IMR-90 (cell line): ENCODE measurements at places on chromosomes 2 and 18. TPM values are rescaled to one million over a fixed set of nuclear protein-coding genes. Genes with fewer than 3 reads are reported as not detected.

- no peak for DNase-seq
Measured at GRCh38 chr2:22536133-22536532, 848.8 kb upstream of the KLHL29 start.

- DNase-seq, result peak; percentile 90
Measured at GRCh38 chr18:11859903-11860407, 8.7 kb downstream of the CHMP1B start.

DNA sequence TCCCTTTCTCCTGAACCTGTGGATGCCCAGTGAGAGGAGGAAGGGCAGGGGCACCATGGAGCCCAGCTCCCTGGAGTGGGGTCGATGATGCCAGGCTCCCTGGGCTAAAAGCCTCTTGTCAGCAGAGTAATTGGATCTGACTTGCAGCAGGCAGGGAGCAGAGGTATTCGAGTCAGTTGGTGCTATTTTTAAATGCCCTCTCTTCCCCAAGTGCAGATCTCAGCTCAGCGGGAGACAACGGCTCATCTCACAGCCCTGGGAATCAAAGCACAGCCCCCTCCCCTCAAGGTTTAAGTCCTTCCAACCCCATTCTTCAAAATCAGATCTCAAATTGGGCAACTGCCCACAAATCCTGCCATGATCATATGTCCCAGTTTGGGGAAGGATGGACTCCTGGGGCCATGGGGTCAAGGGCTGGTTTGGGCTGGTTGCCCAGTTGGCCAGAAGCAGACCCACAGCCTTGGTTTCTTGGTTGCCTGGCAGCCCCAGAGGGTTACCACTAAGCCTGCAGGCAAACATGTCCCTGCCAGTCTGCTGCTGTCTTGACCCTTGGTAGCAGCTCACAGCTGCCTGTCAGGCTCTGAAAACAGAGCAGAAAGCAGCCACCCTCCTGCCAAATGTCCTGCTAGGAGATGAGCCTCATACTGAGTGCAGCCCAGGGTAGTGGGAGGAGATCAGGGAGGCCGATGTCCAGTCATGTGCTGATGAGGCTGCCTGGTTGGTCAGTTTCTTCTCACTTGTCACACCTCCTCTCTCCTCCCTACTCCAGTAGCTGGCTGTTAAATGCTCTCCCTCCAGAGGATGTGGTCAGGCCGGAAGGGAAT is 244.9 kb downstream of the LOXHD1 start:
- no peak for DNase-seq

DNA sequence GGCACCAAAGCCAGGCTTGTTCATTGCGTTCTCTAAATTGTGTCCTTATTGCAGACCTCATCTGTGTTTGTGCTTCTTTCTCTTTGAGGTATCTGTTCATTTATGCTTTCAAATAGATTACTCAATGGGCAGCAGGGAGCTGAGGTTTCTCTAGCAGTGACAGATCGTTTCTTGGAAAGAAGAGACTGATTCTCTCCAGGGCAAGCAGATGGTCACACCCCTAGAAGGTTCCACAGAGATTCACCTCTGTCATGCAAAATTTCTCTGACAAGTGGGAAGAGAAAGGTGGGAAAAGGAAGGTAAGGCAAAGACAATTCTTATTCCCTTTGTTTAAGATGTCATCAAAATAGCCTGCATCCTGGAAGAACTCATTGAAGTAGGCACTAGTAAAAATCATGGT is 14.0 kb downstream of the DLGAP1 start:
- DNase-seq, result no peak

DNA sequence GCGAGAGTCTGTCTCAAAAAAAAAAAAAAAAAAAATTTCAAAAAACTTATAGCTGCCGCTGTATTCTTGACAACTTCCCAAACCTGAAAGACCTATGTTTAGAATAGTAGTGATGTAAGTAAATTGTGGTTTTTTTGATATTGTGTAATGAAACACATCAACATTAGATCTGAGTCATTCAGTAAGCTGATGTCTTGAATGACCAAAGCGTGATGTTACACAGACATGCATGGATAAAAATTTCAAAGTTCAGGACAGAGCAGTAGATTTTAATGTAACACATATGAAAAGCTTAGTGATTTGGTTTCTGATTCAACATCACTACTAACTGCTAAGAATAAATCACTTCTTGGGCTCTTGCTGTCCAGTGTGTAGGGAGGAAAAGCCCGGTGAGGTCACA is 69.3 kb upstream of the MEX3C start:
- DNase-seq, result no peak

DNA sequence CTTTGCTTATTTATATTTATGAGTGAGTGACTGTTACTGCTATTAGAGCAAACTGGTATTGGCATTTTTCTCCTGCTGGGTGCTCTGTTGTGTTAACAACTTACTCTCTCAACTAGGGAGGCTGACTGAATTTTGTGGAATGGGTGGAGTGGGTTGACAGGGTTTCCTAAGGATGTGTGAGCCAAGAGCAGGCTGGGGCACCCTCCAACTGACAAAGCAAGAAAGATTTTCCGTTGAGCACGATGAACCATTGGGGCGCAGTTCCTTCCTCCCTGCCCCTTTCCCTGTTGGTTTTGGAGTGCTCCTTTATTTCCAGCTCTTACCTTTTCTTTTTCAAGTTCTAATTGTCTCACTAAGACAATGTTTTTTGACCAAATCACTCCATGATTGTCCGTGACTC is 20.3 kb downstream of the SEH1L start:
- no peak for DNase-seq

GRCh38 chr2:39696101-39696553 is 30.4 kb downstream of the TMEM178A start:
- DNase-seq, result peak; percentile 93

DNA sequence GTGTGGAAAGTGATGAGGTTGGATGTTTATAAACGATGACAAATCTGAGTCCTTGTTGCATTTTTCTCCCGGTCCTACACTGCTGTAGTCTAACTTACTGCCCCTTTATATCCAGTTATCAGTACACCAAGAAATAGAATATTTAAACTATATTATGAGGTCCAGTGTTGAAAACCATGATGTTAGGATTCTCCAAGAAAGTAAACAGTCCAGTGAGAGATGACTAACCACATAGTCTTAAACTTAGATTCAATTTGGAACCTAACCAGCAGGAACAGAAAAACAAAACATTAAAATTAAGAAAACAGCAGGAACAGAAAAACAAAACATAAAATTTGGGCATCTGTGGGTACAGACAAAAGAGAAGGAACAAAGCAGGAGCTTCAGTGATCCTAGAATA is 143.2 kb downstream of the TPGS2 start:
- peak; percentile 55 for DNase-seq

- no peak for DNase-seq
Measured at GRCh38 chr2:183264890-183265535, 140.8 kb downstream of the NUP35 start.

DNA sequence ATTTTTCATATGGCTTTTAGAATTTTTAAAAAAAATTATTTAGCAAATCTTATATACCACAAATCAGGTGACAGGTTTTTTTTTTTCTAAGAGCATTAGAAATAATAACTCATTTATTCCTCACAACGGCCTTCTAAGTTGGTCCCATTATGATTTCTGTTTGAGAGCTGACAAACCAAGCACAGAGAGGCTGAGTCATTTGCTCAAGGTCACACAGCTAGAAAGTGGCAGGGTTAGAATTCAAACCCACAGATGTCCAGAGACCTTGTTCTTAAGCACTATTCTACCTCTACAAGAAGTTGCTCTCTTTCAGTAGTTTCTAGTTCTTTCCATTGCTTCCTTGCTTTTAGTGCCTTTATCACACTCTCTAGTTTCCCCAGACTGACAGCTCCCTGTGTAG is 28.8 kb upstream of the LPIN1 start:
- no peak for DNase-seq

GRCh38 chr2:15633043-15633970 is 41.6 kb downstream of the DDX1 start:
- DNase-seq, result no peak

GRCh38 chr2:128234613-128235012 is 84.1 kb downstream of the HS6ST1 start:
- DNase-seq, result no peak

GRCh38 chr2:11320698-11321492 is 23.5 kb downstream of the ROCK2 start:
- DNase-seq, result no peak

- DNase-seq, result no peak
Measured at GRCh38 chr2:57291209-57291608, 755.4 kb upstream of the VRK2 start.

- no peak for DNase-seq
Measured at GRCh38 chr2:6909431-6910385, 7.5 kb upstream of the RNF144A start.

GRCh38 chr2:122804494-122804893 is 1049.0 kb downstream of the TSN start:
- no peak for DNase-seq

Gene DNER
- total RNA-seq, result under 0.01 TPM in 2 replicates

Gene GPR39
- total RNA-seq, result 7.2 and 9.0 TPM in 2 replicates

Gene HNRNPLL
- total RNA-seq, result 49.2 and 53.1 TPM in 2 replicates

Gene C2orf81
- total RNA-seq, result under 0.01 and 0.18 TPM in 2 replicates
